Left ventricle myocardium inferior (tissue), 1 donor: ENCODE measurements at places on chromosomes 3 and 15.

- DNase-seq = no peak
Observed at GRCh38 chr3:97911459-97911858, 60.8 kb downstream of the RIOX2 start.

DNA sequence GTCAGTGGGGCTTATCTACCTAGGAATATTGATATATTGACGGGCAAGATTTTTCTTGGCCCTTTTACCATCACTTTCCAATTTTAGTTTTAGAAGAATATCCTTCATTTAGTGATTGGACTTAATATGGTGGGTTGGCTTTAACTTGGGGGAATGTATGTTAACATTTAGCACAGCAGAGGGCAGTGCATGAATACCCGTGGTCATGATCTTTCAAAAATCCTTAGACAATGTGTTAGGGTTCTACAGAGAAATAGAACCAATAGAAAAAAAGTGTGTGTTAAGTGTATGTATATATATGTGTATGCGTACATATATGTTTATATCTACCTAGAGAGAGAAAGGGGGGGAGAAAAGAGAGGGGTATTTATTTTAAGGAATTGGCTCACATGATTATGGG is 36.9 kb downstream of the GPR171 start:
- DNase-seq = no peak

DNA sequence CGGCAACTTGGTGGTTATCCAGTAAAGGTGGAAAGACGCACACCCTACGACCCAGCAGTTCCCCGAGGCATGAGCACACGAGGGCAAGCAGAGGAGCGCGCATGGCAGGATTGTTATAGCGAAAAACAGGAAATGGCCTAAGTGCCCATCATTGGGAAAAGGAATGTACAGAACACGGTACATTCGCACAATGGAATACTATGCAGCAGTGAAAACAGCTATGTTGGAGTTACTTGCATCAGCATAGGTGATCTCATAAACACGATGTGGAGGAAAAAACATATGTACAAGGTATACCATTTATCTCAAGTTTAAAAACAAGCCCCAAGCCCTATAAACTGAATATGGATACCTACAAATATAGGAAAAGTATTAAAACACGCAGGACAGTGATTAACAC is 6.7 kb upstream of the LINGO1 start:
- no peak for DNase-seq

DNA sequence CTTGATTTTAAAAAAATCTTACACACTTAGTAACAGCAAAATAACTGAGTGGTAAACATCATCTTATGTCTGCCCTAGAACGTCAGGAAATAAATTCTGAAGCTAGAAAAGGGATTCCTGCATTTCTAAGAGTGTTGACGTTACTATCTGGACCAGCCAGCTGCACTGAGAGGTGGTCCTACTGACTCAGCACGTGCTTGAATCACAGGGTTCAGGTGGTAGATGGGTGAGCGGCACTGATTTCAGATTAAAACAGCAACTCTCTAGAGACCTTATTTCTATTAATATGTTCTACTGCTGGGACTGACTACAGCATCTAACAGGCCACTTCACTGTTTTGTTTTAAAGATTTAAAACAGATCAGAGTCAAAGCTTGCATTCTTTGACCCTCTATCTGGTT is 377.2 kb downstream of the GABRB3 start:
- DNase-seq = no peak

GRCh38 chr3:115616461-115616860 is 6.8 kb upstream of the GAP43 start:
- DNase-seq = no peak

- DNase-seq = no peak
Observed at GRCh38 chr3:30578479-30578878, 27.9 kb upstream of the TGFBR2 start.

GRCh38 chr3:43769097-43769884 is 78.6 kb downstream of the ABHD5 start:
- peak; percentile 96 for DNase-seq

- DNase-seq = peak; percentile 70
Observed at GRCh38 chr3:55486101-55486856, 827 bp downstream of the WNT5A start.

DNA sequence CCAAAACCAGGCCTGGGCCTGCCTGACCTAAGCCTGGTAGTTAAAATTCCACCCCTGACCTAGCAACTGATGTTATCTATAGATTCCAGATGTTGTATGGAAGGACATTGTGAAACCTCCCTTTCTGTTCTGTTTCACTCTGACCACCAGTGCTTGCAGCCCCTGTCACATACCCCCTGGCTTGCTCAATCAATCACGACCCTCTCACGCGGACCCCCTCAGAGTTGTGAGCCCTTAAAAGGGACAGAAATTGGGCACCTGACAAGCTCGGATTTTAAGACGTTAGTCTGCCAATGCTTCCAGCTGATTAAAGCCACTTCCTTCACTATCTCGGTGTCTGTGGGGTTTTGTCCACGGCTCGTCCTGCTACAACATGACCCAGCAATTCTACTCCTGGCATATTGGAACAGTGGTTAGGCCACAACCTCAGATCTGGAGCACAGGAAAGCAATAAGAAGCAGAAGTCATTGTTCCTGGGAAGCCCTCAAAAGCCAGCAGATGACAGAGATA is 36.7 kb upstream of the LHFPL4 start:
- DNase-seq = no peak

DNA sequence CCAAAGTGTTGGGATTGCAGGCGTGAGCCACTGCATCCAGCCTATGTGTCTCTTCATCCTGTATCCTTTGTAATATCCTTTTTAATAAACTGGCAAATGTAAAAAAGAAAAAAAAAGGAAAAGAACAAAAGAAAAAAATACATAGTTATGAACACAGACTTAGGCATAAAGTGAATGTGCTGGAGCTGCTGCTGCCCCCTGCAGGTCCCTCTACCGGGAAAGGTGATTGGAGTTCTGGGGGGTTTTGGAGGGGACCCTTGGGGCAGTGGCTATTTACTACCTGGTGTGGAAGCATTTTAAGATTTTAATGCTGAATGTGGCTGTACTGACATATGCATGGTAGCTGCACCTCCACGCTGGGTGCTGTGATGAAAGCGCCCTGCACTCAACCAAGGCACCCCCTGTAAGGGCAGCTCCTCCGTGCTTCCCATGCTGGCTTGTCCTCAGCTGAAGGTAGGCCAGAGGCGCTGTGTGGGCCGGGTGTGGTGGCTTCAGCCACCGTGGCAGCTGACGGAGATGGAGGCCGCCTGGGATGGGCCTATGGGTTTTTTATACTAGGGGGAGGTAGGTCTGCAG is 49.9 kb downstream of the RPLP1 start:
- DNase-seq = no peak

DNA sequence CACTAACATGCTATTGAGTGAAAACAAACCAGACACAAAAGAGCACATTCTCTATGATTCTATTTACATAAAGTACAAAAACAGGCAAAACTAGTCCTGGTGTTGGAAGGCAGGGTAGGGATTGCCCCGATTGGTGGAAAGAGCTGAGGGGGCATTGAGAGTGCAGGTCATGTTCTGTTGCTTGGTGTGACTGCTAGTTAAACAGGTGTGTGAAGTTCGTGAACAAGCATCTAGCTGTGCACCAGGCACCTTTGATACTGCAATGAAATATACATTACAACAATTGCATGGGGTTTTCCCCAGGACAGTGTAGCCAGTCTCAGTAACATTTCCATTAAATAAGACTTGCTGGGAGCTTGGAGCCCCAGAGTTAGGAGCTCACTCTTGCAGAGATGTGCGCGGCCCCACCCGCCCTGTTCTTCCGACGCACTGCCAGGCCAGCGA is 26.3 kb upstream of the THRB start:
- no peak for DNase-seq

DNA sequence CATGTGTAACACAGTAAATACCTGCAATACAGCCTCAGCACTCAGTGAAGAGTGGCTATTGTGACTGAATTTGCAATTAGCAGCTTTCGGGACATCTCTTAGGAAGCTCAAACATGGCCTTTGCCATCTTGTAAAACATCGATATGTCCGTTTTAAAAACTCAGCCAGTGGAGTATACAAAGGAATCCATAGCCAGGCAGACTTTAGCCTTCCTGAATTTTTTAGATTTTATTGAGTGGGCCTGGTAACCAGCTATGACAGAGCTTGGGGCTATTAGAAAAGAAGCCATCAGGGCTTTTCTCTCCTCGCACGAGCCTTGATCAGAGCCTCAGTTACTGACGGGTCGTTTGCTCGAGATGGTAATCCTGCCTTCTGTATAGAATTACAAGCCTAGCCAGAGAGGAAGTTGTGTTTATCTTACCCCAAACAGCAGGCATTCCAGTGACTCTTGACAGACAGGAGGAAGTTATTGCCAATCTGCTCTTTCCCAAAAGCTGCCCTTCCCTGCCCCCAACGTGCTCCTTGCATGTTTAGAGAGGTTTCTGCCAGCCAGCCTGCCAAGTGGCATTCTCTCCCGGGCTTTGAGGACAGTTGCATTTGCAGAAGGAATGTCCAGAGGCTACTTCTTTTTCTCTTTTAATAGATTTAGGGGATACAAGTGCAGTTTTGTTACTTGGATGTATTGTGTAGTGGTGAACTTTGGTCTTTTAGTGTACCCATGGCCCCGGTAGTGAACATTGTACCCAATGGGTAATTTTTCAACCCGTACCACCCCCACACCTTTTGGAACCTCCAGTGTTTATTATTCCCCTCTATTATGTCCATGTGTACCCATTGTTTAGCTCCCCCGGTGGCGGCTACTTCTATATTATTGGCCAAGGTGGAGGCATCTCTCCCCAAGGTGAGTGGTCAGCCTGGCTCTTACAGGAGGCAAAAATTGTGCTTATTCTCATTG is 40.6 kb downstream of the ITPR1 start:
- DNase-seq = no peak

GRCh38 chr15:41855261-41855961 is 16.8 kb downstream of the PLA2G4B start:
- no peak for DNase-seq

GRCh38 chr15:86650094-86650493 is 570.4 kb downstream of the AGBL1 start:
- DNase-seq = no peak

DNA sequence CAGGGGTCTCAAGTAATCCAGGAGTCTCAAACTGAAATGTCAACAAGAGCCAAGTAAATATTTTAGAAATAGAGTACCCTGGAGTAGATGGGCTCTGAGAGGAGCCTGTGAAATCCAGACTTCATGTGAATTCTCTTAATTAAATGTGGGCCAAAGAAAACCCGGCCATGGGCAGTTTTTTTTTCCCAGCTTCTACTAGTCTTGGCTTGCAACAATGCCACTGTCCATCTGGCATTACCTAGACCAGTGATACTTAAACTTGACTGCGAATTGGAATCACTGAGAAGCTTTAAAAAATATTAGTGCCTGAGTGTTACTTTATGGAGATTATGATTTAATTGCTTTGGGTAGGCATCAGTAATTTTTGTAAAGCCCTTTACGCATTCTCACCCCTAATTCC is 66.4 kb upstream of the GOLGA6B start:
- DNase-seq = no peak

DNA sequence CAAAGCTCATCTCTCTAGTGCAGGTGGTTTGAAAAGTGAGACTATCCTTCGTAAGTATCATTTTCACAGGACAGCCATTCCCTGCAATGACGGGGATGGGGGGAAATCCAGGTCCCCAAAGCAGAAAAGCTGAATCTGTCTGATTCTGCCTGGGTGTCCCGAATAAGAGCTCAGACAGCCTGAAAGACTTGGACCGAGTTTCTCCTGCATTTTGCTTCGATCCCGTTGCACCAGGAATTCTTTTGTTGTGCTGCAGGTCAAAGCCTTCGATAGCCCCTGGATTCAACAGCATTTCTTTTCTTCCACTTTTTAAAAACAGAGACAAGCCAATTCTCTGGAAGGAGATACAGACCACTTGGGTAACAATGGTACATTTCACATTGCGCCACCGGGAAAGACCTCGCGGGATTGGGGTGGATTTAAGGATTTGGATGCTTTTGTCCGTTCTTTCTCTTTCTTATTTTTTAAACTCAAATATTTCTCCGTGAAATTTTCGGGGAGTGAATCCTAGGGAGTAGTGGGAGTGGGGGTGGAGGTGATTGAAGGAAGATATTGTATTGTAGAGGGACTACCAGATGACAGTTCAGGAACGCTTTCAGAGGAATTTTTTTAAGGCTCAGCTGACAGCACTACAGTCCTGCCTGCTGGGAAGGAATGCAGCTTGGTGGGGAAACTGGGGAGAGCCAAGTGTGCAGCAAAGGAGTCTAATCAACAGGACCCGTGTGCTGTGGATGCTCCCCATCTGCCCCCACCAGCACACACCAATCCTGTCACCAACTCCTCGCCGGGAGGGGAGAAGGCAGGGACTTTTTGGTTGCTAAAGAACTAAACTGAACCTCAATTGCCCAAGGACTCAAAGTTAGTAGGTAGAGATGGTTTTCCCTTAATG is 2.6 kb downstream of the SLITRK3 start:
- no peak for DNase-seq

DNA sequence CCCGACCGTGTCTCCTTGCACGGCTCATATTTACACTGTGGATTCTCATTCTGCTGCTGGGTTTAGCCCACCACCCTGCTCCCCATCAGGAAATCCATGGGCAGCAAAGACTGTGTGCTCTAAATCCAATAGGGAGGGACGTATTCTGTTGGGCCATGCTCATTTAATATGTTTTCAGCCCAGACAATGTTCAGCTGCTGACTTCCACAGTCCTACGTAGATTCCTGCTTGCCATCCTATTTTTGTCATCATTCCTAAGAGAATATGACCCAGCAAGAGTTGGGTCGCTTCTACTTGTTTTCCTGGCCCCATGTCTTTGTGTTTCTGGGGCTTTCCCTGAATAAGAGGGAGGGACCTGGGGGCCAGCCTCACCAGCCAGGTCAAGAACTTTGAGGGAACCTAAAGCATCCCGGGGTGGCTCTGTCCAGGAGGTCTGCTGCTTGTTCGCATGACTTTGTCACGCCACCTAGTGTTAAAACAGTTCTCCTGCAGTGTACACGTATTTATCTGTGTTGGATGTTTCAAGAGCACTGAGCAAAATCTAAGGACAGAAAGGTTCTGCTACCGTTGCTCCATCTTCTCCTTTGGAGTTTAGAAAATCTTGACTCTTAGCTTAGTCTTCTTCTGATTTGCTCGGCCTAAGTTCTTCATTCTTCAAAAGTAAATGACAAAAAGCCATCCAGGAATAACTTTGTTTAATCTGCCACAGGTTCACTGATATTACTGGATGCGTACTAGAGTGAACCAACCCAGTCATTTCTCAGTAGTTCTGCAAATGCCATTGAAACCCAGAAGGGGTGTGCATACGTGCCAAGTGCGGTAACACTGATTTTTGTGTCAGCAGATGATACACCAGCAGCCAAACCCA is 79.8 kb upstream of the NR2E3 start:
- peak; percentile 35 for DNase-seq
